Kidney (tissue), 22 donors: ENCODE measurements at places on chromosomes 3 and 15. TPM values are rescaled to one million over a fixed set of nuclear protein-coding genes. Genes with fewer than 3 reads are reported as not detected.

DNA sequence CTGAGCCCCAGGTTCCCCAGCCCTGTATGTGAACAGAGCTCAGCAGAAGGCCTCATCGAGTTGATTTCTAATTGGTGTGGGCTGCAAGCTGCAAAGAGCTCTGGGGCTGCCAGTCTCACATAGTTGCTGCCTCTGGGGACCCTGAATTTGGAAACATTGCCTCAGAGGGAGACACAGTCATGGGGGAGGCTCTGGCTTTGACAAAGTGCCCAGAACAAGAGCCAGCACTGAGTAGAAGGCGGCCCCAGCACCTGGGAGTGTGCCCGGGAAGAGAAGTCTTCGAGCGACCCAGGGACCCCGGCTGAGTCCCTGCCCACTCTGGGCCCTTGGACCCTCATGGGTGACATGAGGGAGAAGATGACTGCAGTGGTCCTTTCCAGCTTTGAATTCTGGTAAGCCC lies 7.3 kb downstream of the NTRK3 start:
- DNase-seq: no peak

CCDC9B gene
- total RNA-seq: 60.0 TPM

CHRNA5 gene
- 0.76 TPM for total RNA-seq

PRKCI gene
- 41.5 TPM for total RNA-seq
